Stimulated activated CD8-positive, alpha-beta memory T cell treated with anti-CD3 and anti-CD28 coated beads, Interleukin-4, amount 100 ng/mL, for 1 hour (primary cell): ENCODE measurements at places on chromosomes 2 and 18.

- DNase-seq = no peak
Measured at GRCh38 chr18:36977121-36977520, 148.2 kb downstream of the KIAA1328 start.

GRCh38 chr2:30362468-30363081, 84.5 kb upstream of the LCLAT1 start:
- no peak for DNase-seq

GRCh38 chr2:689877-690510, 12.8 kb upstream of the TMEM18 start:
- no peak for DNase-seq

DNA sequence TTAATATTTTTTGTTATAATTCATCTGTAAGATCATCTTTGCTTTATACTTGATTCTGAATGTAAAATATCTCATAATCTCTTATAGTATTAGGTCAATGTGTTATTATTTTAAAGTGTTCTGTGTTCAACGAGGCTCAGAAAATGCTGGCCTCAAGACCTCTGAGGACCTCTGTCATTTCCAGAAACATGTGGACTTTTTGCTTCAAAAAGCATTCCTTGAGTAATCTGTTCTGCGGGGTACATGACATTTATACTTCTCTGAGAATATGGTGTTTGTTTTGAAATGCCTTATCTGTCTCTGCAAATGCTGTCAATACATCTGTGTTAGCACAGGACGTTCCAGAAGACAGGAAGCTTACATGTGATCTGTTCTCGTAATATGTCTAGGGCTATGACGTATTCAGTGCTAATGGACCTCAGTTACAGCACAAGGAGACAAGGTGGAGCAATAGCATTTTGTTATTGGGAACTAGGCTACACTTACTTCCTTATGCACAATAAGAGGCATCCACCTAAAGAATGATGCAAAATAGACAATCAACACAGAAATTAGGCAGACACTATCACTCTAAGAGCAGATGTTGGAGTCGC, 37.6 kb upstream of the IL1RL1 start:
- DNase-seq = no peak

DNA sequence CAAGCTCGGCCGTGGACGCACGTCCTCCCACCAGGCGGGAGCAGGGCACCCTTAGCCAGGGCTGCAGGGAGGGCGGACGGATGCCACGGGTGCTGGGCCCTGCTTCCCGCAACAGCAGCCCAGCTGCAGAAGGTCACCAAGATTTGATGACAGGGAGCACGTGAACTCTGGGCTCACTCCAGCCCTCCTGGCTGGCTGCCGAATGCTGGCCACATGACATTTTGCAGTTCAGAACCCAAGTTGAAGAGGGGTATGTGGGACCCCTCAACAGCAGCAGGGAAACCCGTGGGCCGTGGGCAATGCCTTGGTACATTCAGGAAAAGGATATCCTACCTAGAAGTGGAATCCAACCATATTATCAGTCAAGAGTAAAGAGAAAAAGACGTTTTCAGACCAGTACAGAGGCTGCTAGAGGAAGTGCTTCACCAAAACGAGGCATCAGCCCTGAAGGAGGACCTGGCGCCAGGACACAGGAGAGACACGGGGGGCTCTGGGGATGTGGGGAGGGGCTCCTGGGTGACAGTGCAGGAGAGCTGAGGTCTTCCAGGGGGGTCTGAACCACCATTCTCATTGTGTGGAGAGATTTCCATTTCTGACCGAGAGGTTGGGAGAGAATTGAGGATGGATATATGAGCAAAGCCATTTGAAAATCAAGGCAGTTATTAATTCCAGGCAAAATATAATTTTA, 107.4 kb upstream of the CTDP1 start:
- DNase-seq = no peak

- DNase-seq = no peak
Measured at GRCh38 chr18:75172299-75173124, 36.4 kb downstream of the PTGR3 start.

GRCh38 chr2:172248381-172248780, 145.7 kb upstream of the DLX2 start:
- DNase-seq = no peak

DNA sequence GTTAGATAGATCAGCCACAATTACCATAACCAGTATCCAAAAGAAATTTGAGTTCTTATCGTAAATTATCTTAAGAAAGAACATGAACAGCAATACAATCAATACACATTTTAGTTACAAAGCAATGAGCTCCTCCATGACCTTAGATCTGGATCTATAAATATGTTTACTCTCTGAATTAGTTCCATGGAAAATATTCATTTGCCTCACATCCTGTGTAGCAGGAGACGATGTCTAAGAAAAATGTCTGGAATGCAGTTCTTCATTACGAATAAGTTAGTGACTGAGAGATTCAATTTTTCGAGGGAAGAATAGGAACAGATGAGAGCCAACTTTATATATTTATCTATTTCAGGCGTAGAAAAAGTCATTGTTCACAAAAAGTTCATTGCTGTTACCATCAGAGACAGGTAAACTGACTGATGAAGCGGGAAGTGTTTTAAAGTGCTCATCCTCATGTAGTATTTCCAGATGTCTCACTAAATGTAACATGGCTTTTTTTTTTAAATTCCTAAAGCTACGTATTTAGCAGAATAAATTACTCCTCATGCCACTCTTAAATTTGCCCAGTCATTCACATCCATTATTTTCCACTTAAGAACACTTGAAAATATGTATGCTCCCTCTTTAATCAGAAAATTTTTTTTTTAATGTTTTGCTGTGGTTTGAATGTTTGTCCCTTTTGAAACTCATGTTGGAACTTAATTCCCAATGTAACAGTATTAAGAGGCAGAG, 106.5 kb upstream of the SCN1A start:
- DNase-seq = no peak

- no peak for DNase-seq
Measured at GRCh38 chr2:96716388-96716787, 23.5 kb downstream of the LMAN2L start.

DNA sequence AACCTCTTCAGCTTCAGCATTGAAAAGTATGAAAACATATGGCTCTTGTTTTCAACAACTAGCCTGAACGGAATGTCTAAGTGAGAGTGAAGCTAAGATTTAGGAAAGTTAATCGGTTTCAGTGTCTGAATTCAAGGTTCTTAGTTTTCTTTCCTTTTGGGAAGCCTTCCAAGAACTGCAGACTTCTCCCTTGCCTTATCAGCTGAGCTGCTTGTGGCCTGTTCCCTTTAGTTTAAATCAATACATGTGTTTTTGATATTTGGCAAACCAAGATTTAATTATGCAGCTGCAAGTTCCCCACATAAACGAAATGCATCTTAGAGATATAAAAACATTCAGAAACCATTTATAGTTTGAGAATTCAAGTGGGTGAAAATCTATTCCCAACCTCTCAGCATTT, 274.3 kb upstream of the NRP2 start:
- DNase-seq = no peak

DNA sequence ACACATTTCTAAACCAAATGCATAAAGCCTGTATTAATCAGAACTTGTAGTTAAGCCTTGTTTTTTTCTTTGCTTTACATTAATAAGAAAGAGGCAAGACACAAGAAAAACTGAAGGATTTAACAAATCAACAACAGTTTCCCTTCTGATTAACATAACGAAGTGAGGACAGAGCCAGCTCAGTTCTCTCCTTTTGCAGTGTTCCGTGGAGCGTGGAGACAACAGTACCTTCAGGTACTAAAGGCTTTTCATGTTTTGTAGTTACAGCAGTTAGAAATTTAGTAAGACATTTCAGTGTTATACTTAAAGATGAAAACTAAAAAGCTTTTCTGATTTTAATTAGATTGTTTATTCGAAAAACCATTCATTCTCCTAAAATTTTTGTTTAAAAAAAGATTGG, 115.2 kb downstream of the FMNL2 start:
- DNase-seq = no peak

DNA sequence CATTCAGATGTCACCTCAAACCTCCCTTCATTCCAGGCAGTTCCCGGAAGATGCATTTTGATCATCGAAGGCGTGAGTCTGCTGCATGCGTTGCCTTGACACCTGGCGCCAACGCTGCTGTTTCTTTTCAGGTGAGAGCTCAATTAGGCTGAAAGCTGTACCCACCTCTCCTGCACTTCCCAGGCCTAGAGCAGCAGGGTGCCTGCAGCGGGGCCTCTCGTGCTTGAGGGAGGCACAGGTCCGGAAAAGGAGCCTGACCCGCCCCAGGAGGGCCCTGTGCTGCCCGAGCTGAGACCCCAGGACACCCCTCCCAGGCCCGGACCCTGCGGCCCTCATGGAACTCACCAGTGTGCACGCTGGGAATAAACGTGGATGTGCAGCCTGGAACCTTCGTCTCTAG, 31.4 kb upstream of the KCNG2 start:
- DNase-seq = no peak

GRCh38 chr2:66565291-66565690, 130.4 kb downstream of the MEIS1 start:
- DNase-seq = no peak

DNA sequence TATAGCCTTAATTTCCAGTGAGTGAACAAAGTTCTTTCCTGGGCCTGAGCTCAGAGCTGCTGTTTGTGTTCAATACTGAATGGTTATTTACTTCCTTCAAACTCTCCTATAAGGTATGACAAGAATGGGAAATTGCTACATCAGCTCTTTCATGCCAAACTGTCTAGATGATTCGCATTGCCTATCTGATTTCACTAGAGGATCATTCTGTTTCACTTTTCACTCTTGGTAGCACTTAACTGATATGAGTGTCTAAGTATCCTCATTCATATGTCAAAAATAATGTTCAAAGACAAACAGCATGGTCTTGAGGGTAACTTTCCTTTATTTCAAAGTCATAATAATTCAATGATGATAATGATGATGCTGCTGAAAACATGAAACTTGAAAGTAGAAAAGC, 32.9 kb upstream of the SCG2 start:
- DNase-seq = no peak

DNA sequence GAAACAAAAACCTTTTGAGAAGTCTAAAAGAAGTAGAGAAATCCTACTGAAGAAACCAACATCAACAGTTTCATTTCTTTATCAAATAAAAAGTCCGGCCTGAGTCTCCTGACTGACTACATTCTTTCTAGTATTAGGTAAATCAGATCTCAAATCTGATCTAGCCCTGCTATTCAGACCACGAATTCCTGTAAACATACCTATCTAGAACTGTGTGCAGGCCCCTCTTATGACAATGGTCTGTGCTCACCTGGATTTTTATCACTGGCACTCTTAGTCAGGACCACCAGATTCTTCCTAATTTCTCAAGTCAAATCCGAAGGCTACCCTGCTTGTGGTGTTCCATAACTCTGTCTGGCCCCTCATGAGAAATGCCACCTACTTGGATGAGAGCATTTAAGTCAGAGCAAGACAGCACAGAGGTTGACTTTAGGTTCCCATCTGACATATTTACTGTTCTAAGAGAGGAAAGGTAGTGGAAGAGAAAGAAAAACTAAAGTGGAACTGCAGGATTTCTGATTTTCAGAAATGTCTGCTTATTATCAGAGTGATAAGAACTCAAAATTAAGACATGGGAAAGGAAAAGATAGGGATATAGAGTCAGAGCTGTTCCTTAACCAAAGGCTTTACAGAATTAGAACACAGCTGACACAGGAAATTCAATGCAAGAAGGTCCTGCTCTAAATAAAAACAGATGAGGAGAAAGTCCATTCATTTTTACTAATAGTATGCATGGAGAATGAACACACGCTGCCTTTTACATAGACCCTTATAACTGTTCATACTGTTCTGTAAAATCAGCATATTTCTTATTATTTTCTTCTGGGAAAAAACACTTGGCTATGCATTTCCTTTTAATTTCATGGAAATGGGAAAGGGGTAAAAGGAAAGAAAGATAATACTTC, 56.5 kb downstream of the SLC8A1 start:
- no peak for DNase-seq

GRCh38 chr2:216505133-216506106, 6.8 kb downstream of the RPL37A start:
- no peak for DNase-seq

- no peak for DNase-seq
Measured at GRCh38 chr2:222688917-222689316, 17.5 kb downstream of the MOGAT1 start.

DNA sequence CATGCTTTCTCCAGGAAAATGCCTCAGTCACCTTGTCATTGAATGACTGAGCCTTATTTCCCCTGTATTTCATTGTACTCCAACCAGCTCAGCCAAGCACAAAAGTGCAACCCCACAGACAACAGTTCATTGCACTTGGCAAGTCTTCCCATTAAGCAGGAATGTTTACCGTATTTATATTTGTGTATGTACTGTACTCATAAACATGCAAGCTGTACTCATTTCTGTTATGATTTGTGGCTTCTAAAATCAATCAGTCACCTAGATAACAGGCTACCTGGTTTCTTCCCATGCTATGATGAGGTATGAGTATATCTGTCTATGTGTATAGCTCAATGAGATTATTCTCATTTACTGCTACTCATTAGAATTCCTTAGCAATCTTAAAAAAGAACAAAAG, 505.5 kb upstream of the FAM98A start:
- no peak for DNase-seq

DNA sequence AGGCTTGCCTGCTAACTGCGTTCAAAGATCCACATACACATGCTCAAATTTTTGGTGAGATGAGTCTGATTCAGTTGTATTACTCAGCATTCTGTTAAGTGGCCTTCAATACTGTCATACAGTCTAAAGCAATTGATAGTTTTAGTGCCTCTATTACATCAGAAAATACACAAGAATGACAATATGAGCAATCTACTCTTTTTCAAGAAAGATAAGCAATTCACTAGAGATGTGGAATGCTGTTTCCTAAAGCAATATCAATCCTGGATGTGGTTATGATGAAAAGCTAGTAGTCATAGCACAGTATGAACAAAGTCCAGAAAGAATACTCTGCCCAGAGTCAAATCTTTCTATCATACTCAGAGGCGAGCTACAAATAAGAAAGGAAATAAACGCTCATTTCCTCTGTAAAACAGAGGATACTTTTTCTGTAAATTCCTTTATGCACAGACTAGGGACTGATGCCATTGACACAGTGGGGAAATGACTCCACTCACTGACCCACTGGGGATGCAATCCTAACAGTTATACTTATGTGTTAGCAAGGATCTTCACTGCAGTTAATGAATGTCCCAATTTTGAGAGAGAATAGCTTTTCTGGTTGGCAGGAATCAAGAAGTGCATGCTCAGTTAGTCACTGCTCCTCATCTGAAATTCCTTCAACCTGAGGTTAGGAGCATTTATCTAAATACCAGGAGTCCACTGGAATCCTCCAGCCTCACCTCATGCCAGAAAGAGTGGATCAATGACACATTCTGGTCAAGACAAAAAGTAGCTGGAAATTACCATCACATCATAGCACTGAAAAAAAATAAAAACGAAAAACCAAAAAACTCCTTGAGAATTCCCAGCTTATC, 83.3 kb downstream of the PDE11A start:
- no peak for DNase-seq

- DNase-seq = no peak
Measured at GRCh38 chr2:173999272-173999671, 34.1 kb upstream of the SP3 start.

DNA sequence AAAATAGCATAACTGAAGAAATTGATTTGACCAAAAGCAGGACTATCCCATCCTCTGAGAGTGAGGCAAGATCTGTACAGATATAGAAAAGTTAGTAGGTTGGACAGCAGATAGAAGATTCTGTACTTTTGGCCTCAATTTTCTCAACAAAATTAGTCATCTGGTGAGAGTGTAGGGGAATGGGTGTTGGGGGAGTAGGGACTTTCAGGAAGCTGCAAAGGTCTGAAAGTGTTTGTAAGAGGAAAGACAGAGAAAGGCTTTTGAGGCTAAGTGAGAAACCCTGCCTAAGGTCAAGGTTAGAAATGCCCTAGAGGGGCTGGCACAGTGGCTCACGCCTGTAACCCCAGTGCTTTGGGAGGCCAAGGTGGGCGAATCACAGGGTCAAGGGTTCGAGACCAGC, 40.3 kb downstream of the DAPL1 start:
- no peak for DNase-seq
